ENCODE measurements at places on chromosomes 1 and 21.

DNA sequence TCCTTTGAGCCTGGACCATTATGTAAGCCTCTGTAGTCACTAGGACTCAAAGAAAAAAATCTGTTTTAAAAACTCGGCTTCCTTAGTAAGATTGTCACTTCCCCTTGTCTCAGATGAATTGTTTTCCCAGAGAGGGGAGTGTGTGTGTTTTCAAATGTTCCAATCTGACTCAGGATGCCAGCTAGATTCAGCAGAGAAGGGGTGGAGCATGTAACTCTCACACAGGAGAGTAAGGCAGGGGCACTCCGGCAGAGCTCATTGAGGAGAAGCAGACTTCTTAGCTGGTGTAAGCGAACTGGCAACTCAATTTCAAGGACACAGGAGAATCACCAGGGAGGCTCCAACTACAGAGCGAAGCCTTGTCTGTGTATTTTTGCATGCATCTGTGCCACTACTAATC, 623.2 kb downstream of the LMO4 start:
- peak; percentile 29 for DNase-seq

- no peak for DNase-seq
Observed at GRCh38 chr1:165650981-165651625, 20.1 kb downstream of the MGST3 start.

- DNase-seq: no peak
Observed at GRCh38 chr1:213987927-213988506, at the start of gene PROX1. PROX1 (plus strand) TSS chr1:213987973; CDS start chr1:213996536, 8,563 bp downstream.

GRCh38 chr1:205456868-205457745, 1.3 kb upstream of the BLACAT1 start:
- DNase-seq: no peak

GRCh38 chr1:179208681-179209477, 20.6 kb downstream of the ABL2 start:
- DNase-seq: no peak

DNA sequence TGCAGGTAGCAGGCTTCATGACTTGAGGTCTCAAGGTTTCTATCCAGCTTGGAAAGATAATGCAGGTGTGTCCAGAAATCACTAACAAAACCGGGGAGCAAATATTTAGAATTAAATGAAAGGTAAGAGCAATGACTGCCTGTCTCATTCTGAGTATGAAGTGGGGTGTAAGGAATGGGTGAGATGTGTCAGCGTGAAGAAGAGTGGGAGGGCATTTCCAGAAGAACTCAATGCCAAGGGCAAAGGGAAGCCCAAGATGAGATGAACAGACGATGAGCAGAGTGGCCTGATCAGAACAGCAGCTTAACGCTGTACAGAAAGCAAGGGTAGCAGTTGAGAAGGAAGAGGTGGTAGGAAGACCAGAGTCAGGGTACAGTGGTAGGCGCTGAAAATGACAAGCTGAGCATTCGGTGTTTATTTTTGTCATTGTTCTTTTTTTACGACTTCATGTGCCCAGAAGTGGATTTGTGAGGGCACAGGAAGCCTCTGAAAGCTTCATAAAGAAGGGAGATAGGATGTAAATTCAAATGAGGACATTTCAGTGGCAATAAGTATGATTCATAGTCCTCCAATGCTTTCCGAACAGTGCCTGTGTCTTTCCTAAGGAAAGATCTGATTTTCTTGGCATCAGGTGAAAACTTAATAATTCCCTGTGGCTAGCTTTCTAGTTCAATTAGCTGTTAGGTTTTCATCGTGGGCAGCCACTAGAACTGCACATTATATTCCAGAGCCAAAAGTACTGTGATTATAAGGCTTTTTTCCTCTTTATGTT, 190.5 kb downstream of the APP start:
- DNase-seq: no peak

- DNase-seq: peak; percentile 20
Observed at GRCh38 chr1:210655511-210655910, 326.8 kb downstream of the HHAT start.

- peak; percentile 44 for DNase-seq
Observed at GRCh38 chr21:45152265-45152746, 77.9 kb downstream of the ADARB1 start.

- no peak for DNase-seq
Observed at GRCh38 chr21:28938726-28939125, 54.0 kb downstream of the LTN1 start.

GRCh38 chr1:84985365-84985764, 11.5 kb downstream of the MCOLN2 start:
- DNase-seq: no peak

- peak; percentile 8 for DNase-seq
Observed at GRCh38 chr1:111366256-111366655, 61.3 kb downstream of the OVGP1 start.

GRCh38 chr21:25995278-25995677, 175.3 kb downstream of the APP start:
- DNase-seq: no peak

DNA sequence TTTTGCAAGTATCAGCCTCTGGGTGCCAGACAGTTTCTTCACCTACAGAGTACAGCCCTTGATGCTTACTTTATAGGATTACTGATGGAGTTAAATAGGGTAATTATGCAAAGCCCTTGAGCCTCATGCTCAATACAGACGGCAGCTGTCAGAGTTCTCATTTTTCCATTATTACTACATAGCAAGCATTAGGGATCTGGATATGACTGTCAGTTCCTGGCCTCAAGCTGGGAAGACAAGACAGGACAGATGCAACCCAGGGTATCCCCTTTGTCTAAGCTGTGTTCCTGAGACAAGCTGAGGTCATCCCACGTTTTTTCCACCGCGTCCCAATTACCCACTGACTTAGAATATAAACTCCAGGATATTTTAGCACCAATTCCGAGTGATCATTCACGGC, 94.4 kb downstream of the SLC35F3 start:
- no peak for DNase-seq

- DNase-seq: no peak
Observed at GRCh38 chr1:162753001-162753658, 37.4 kb upstream of the HSD17B7 start.

GRCh38 chr1:36869054-36869453, 165.3 kb downstream of the GRIK3 start:
- no peak for DNase-seq

DNA sequence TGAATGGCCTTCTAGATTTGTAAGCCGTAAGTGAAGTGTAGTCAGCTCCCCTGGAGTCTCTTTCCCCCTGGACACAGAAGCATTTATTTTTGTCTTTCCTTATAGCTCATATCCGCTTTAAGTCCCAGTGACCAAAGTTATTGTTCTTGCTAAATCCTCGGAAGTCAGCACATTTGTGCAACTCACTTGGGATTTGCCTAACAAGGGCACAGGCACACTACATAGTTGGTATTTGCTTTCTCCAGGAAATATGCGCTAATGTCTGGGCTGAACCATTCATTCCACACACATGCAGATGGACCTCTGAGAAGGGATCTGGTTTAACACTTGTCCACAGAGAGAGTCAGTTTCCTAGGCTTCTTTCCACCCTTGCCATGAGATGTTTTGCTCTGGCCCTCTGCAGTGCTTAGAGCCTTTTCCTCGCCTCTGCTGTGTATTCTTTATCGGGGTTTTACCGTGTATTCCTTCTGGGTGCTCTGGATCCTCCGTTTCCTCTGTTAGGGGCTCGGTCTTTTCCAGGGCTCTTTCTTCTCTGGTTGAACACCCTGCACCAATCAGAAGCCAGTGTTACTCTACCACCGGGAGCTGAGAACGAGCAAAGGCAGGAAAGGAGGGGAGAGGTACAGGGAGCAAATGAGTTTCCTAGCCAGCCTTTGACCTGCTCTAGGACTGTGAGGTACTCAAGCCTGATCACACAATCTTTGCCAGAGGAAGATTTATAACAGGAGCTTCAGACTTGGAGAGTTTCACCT, 72.4 kb downstream of the ABCA4 start:
- DNase-seq: no peak

DNA sequence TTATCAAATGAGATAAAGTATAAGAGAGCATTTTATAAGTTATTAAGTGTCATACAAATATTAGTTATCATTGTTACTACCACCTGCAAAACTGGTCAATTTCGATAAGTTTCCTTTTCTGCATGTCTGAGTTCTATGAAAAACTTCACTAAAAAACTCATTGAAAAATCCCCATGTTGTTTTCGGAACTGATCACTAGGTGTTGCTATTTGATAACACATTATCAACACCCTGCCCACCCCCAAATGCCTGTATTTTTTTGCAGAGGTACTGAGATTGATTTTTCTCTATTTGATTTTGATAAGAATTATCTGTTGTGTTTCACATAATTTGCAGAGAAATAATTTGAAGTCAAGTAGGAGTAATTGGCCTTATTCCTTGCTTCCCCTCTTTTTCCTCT, 22.1 kb upstream of the DISP1 start:
- no peak for DNase-seq

- no peak for DNase-seq
Observed at GRCh38 chr1:10843697-10844096, 47.3 kb upstream of the CASZ1 start.
